PC-3 (cell line): ENCODE measurements at places on chromosomes 3 and 15. TPM values are rescaled to one million over a fixed set of nuclear protein-coding genes. Genes with fewer than 3 reads are reported as not detected.

Gene CLRN1
- not detected in 2 replicates for total RNA-seq

Gene NECTIN3
- total RNA-seq, result 12.8 and 15.8 TPM in 2 replicates

Gene DVL3
- total RNA-seq, result 50.6 and 56.1 TPM in 2 replicates

Gene FAH
- 55.4 and 59.4 TPM in 2 replicates for total RNA-seq

Gene FILIP1L
- total RNA-seq, result not detected in 2 replicates

Gene RTP1
- total RNA-seq, result not detected in 2 replicates

Gene SLC51A
- total RNA-seq, result 9.7 and 10.0 TPM in 2 replicates

- DNase-seq, result no peak
These were observed 17.9 kb downstream of the SMC4 start for GRCh38 chr3:160417311-160417710.

DNA sequence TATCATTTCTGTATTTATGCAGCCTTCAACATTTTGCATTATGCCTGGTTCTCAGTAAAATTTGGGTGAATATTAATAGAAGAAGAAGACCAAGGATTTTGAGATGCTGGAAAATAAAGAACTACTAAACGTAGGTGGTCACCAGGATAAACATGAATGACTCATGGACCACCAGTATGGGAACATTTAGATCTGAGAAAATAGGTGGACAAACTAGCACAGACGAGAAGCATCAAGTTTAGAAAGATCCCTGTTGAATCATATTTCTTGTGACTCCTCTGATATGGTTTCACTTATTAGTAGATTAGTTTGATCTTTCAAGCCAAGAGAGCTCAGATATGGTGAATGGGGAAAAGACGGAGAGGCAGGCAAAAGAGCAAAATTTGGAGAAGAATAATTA lies 97.9 kb downstream of the RAP2B start:
- no peak for DNase-seq

GRCh38 chr3:89260721-89261120 lies 153.3 kb downstream of the EPHA3 start:
- DNase-seq, result no peak

DNA sequence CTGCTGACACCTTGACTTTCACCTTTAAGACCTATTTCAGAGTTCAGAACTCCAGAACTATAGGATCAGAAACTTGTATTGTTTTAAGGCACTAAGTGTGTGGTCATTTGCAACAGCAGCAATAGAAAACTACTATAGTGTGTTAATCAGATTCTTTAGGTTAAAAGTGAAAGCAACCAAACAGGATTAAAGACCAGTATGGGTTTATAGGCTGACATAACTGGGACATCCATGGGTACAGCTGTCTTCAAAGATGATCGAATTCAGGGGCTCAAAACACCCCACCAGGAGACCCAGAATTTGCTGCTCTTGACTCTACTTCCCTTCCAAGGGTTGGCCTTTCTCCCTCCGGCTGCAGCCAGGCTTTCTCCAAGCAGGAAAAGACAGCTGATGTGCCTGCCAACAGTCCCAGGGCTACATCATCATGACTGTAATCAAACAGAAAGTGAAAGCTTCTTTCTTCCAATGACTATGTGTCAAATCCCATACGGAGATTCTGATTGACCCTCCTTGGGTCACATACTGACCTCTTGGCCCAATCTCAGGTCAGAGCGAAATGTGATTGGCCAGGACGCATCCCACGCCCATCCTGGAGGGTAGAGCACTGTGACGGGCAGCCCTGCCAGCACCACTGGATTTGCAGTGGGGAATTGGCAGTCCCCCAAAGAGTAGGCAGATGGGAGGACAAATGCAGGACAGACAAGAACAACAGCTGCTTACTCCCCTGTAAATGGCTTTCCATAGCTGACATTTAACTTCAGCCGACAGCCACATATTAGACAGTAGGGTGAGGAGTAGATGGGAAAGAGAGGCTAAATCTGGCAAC lies 51.4 kb upstream of the RNF7 start:
- peak; percentile 19 for DNase-seq

- DNase-seq, result no peak
These were observed 32.1 kb downstream of the DNASE1L3 start for GRCh38 chr3:58178528-58179234.

GRCh38 chr15:30065025-30065801 lies 17.5 kb upstream of the GOLGA8J start:
- DNase-seq, result peak; percentile 55

DNA sequence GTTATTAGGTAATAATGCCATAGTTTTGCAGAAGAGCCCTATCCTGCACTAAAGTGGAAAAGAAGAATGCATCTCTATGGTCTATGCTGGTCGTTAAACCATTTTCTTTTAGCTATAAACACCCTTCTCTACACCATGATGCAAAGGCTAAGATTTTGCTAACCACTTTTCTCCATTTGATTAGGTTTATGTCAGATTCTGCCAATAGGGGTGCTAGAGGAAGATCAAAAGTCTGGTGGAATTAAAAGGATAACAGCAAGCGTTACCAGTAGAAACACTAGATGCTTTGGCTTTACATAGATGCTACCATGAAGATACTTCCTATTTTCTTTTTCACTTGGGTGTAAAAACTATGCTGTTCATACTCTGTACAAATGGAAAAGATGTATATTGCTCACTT lies 669.8 kb upstream of the ARPP21 start:
- DNase-seq, result no peak

DNA sequence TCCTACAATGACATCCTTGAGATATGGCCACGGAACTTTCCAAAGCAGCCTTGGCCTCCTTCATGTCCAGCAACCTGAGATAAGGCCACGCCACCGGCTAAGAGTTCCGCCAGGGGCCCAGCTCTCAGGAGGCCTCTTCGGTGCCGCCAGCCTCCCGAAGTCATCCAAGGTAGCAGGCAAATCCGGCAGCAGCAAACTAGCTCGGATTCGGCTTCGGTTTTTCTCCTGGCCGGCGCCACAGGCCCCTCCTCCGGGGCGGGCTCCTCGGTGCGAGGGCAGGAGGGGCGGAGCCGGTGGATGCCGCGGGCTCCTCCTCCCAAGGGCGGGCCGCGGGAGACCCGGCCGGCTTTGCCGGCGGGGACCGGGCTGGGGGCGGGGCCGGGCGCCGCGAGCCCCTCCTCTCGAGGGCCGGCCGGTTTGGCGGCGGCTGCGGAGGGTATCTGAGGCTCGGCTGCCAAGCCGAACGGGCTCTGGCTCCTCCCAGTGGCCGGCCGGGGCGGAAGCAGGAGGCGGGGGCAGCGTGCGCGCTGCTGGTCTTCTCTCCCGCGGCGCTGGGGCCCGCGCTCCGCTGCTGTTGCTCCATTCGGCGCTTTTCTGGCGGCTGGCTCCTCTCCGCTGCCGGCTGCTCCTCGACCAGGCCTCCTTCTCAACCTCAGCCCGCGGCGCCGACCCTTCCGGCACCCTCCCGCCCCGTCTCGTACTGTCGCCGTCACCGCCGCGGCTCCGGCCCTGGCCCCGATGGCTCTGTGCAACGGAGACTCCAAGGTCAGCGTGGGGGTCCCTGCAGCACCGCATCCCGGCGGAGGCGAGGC lies at the start of gene GMPS:
GMPS (plus strand) TSS at position 518 of the 812 bp plus-strand sequence; CDS start at position 739, 221 bp downstream.
- peak; percentile 97 for DNase-seq

- peak; percentile 76 for DNase-seq
These were observed 42.3 kb downstream of the NEK10 start for GRCh38 chr3:27326629-27327545.

DNA sequence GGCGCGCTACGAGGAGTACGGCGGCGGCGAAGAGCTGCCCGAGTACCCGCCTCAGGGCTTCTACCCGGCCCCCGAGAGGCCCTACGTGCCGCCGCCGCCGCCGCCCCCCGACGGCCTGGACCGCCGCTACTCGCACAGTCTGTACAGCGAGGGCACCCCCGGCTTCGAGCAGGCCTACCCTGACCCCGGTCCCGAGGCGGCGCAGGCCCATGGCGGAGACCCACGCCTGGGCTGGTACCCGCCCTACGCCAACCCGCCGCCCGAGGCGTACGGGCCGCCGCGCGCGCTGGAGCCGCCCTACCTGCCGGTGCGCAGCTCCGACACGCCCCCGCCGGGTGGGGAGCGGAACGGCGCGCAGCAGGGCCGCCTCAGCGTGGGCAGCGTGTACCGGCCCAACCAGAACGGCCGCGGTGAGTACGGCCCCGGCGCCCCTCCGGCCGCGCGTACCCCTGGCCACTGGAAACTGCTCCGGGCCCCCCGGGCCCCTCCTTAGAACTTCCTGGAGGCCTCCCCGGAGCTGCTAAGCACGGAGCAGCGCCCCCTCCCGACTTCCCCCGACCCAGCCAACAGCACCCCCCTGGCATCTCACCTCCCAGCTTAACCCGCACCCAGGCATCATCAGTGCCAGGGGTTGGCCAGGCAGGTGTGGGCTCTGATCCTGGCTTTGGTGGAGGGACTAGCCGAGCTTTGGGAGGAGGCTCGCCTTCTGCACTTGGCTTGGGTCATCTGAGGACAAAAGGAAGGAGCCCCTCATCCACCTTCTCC lies 1.4 kb downstream of the LOXL1 start:
- DNase-seq, result peak; percentile 78

GRCh38 chr3:52366527-52366926 lies 50.4 kb downstream of the DNAH1 start:
- DNase-seq, result no peak
